ENCODE measurements at places on chromosomes 4 and X.

DNA sequence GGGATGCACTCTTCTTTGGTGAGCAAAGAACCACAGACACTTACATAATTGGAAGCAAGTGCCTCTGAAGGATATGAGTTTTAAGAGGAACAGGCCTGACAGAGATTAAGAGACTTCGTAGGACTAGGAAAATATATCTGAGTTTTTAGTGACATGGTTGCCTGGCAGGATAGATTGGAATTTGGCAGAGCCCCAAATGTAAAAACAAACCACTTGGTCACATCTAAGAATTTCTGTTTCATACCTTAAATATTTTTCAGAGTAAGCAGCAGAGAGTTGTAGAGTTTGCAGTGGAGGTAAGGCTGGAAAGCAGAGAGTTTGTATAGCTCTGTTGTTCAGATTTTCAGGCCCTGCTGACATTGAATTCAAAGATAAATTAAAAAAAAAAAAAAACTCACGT is 150.1 kb upstream of the MAGEB2 start:
- DNase-seq: peak; percentile 52

GRCh38 chrX:21975812-21976211 is 35.3 kb downstream of the SMS start:
- DNase-seq: no peak

DNA sequence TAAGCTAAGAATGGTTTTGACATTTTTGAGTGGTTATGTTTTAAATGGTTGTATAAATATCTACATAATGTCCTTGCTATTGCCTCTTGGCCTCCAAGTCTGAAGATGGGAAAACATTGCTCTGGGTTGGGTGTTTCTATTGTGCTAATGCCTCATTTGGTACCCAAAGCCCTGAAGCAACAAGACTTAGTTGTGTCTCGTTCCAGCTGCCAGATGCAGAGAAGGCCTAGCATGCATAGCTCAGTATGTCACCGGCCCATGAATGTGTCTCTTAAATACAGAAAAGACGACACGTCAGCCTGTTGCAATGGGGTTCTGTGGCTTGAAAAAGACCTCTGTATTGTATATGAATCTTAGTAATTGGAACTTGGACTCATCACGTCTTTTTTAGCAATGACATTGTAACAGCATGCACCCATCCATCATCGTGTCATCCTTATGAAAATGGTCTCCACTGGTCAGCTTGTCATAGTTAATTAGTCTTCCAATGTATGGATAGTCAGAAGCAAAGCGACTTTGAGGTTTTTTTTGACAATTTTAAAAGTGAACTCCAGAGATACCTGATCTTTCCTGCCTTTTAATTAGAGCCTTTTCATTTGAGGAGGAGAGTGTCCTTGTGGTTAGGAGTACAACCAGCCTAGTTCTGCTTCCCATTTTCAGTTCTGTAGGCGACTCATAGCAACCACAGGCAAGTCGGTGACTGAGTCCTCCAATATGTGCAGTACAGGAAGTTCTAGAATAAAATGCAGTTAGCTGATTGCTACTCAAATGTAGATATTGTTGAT is 126.4 kb upstream of the GATB start:
- DNase-seq: peak; percentile 44

GRCh38 chr4:87144356-87144755 is 76.1 kb downstream of the KLHL8 start:
- no peak for DNase-seq

GRCh38 chrX:102833136-102833535 is 103.9 kb upstream of the RAB40AL start:
- DNase-seq: peak; percentile 9

GRCh38 chr4:119207051-119207450 is 5.5 kb upstream of the USP53 start:
- DNase-seq: no peak

GRCh38 chr4:38230121-38230801 is 270.1 kb downstream of the PTTG2 start:
- no peak for DNase-seq

DNA sequence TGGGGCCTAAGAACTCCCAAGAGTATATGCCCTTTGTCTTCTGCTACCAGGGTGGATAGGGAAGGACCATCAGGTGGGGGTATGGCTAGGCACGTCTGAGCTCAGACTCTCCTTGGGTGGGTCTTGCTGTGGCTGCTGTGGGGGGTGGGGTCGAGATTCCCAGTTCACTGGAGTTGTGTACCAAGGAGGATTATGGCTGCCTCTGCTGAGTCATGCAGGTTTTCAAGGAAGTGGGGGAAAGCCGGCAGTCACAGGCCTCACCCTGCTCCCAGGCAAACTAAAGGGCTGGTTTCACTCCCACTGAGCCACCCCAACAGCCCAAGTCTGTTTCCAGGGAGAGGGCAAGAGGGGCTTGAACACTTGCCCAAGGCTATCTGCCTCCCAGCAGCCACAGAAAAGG is 249.7 kb downstream of the NR3C2 start:
- DNase-seq: no peak
